ENCODE measurements at places on chromosomes 7 and 10.

DNA sequence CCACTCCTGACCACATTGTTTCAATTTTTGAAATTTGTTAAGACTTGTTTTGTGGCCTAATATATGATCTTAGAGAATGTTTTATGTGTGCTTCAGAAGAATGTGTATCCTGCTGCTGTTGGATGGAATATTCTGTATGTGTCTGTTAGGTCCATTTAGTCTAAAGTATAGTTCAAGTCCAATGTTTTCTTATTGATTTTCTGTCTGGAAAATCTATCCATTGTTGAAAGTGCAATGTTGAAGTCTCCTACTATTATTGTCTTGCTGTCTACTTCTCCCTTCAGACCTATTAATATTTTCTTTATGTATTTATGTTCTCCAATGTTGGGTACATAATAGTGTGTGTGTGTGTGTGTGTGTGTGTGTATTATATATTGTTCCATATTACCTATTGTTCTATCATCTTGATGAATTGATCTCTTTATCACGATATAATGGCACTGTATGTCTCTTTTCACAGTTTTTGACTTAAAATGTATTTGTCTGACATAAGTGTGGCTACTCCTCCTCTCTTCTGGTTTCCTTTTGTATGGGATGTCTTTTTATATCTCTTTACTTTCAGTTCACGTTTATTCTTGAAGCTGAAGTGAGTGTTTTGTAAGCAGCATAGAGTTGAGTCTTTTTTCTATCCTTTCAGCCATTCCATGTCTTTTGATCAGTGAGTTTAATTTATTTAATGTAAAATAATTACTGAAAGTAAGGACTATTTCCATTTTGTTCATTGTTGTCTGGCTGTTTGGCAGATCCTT is 61.3 kb downstream of the AKR1D1 start:
- no peak for DNase-seq

DNA sequence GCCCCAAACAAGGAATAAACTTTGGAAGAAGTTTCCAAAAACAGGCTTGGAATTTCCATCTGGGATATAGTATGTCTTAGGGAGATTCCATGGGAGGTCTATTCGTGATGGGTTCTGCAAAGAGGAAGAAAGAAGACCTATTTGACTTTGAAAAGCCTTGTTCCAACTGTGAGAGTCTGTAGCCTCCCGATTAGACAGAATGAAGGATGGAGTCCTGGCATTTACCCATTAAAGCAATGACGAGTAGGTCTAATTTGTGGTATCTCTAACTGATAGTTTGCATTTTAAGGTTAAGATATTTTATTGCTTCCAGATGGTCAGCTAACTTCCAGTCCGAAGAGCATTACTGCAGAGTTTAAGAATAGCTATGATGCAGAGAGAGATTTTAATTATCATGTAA is 19.5 kb upstream of the GALNT17 start:
- no peak for DNase-seq

DNA sequence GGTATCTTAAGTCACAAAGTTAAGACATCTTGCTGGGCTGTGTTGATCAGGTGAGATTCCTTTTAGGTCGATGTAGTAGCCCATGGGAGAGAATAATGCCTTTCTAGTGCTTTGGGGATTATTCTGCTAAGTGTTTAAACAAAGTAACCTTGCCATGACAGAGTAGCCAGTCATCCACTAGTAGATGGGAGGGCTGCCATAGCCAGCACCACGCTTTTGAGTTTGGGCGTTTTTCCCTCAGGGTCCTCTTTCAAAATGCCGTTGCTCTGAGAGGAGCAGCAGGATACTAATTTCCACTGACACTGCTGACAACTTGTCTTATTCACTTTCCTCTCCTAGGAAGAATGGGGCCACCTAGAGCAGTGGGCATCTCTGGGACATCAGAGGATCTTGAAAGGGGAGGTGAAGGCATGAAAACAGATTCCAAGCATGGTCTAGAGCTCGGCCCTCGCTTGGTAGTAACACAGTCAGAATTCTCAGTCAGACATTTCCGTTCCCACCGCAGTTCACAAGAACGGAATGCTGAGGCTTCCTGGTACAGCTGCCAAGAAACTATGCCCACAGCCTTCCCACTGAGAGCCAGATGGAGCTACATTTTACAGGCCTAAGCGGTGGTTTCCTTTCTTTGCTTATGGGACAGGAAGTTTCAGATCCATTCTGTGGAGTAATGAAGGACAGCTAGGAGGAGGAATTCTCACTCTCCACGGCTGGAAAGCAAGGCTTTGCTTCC is 15.3 kb upstream of the RSU1 start:
- peak; percentile 65 for DNase-seq

DNA sequence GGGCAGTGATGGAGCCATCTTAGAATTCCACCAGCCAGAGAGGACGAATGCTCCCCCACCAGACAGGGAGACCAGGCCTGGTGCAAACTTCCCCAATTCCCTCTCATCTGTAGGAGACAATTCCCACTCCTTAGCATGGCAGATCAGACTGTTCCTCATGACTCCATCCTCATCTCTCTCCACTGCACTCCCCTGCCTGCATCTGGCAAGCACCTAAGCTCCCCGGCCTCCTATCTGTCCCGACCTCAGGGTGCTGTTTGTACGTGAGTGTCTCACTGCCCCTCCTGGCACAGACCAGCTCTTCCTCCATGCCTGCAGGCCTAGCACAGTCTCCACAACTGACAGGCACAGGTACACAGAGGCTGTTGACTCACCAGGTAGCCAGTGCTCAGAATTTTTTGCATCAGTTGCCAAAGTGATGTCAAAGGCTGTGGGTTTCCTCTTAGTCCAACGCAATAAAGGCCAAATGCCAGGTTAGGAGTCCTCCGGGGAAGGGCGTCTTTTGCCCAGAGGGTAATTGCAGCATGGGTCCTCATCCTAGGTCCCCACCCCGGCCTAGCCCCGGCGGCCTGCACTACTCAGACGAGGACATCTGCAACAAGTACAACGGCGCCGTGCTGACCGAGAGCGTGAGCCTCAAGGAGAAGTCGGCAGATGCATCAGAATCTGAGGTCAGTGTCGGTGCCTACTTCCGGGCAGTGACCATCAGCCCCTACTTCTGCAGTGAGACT is 436.8 kb upstream of the FOXK1 start:
- DNase-seq: no peak

DNA sequence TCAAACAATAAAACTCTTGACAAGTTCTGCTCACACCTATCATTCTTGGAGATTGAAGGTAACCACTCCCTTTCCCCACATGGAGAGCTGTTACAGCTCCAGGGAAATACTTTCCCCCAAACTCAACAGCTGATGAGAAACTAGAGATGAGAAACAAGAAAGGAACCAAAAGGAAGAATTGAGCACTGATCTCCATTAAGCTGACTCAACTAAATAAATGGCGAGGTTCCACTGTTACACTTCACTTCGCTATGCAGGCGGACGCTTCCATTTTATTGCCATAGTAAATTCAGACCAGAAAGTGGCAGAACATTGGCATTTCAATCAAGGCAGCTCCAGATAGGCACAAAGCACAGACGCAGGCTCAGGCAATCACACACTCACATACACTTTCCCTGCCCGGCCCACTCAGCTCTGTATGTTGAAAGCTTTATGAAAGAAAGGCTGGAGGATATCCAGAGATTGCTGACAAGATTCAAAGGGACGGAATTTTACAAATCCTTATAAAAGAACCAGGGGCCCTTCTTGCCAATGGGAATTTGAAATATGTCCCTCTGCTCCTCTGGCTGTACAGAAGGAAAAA is 11.5 kb upstream of the YAE1 start:
- no peak for DNase-seq

DNA sequence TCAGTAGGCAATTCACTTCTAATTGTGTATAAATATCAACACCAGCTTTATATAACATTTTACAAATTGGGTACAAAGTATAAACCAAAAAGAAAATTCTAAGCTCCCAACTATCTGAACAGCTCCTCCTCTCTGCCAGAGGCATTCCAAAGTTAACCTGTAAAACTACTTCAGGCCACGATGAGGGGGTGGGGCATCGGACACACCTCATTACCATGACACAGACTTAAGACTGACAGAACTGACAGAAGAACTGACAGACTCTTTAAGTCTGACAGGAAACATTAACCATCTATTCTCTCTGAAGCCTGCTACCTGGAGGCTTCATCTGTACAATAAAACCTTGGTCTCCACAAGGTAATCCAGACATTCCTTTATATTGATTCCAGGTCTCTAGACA is 12.3 kb downstream of the ESYT2 start:
- peak; percentile 89 for DNase-seq

DNA sequence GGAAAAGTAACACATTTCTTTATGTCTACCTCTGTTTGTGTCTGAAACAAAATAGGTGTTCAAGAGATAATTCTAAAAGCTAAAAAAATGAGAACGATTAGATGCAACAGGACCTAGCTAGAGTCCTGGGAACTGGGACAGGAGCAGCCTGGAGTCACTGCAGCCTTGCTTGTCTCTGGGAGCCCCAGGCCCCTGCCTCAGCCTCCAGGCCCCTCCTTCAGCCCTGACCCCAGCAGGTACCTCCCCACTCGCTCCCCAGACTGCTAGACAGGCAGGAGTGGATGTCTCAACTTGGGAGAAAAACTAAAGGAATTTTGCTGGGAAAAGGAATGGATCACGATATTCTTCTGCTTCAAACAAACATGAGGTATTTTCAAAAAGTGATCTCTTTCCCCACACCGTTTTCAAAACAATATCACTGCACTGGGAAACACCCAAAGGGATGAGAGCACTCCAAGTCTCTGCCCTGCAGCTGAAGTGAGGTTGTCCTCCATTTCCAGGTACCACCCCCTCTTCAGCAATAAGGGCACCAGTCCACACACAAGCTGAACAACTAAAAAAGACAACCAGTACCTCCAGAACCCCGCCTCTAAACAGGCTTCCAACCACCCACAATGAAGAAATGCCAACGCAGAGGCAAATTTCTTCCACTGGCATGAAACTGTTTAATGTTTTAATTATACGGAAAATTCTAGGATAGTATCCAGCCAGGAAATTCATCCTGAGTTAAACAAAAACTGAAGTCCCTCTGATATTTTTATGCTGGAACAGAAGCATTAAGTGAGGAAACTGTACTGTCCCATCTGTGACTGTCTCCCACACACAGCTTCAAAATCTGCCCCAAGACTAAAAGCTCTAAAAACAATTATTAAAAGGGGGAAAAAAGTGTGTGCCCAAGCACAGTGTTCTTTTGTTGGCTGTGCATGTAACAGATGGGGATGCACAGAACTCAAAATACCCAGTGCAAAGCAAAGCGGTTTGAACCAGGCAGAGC is 47.2 kb downstream of the XPNPEP1 start:
- no peak for DNase-seq

- DNase-seq: no peak
Observed at GRCh38 chr10:114600057-114600456, 58.0 kb downstream of the ABLIM1 start.

GRCh38 chr10:36182606-36183005 is 540.5 kb upstream of the FZD8 start:
- DNase-seq: no peak

- no peak for DNase-seq
Observed at GRCh38 chr10:51397695-51398094, 301.7 kb downstream of the CSTF2T start.

GRCh38 chr10:73780966-73781365 is 882 bp upstream of the CHCHD1 start:
- DNase-seq: no peak

DNA sequence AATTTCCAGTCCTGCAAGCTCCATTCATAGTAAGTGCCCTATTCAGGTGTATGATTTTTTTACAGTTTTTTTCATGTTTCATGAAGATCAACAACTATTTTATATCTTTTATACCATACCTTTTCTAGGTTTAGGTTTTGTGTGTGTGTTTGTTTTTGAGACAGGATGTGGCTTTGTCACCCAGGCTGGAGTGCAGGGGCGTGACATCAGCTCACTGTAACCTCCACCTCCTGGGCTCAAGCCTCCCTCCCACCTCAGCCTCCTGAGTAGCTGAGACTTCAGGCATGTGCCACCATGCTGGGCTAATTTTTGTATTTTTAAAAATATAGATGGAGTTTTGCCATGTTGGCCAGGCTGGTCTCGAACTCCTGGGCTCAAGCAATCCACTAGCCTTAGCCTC is 35.0 kb downstream of the ARMH3 start:
- no peak for DNase-seq

DNA sequence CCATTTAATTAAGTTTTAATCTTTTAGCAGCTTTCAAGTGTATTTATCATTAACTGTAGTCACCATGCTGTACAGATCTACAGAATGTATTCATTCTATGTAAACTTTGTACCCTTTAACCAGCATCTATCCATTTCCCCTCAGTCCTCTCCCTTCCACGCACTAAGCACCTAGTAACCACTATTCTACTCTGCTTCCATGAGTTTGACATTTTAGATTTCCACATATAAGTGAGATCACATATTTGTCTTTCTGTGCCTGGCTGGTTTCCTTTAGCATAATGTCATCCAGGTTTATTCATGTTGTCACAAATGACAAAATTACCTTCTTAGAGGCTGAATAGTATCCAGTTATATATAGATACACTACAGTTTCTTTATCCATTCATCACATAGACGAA is 79.7 kb downstream of the BTAF1 start:
- no peak for DNase-seq

- DNase-seq: no peak
Observed at GRCh38 chr7:113100121-113100603, 13.5 kb upstream of the GPR85 start.

DNA sequence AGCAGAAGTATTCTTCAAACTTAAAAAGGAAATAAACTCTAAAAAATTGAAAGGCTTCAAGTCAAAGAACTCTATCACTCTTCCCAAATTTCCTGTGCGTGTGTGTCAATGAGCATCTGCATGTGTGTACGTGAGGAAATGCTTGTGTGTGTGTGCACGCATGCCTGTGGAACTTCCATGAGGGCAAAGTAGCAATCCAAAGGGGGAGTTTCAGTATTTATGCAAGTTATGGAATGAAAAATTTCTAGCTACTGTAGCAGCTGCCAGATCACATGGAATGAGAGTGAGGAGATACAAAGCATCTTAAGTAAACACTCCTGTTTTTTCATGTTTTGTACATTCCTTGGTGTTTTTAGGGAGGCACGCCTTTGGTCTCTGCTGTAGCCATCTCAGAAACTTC is 152.6 kb downstream of the RAPGEF5 start:
- DNase-seq: no peak

DNA sequence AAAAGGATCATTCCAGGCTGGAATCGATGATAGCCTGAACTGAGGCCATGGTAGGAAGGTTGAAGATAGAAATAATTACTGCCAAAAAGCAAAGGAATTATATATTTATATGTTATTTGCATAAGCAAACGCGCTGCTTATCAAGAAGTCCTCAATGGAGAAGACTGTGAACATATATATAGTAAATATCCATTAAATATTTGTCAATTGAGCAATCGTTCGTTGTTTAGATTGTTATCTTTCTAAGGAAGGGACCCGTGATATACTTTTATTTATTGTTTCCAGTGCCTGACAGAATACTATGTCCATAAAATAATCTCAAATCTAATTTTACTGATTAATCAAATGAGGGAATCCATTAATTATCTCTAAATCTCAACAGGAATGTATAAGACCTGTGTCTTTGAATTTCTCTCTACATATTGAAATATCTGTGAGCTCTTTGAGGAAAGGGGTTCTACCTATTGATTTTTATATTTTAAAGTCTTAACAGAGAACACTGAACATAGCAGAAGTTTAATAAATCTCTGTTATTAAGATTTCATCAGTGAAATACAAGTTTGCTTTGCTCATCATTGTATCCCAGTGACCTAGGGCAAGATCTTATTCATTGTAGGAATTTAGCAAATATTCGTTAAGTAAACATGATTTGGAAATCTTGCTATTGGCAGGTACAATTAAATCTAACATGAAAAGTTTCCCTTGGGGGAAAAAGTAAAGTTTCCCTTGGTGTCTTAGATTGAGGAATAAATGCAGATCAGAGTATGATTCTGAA is 12.0 kb upstream of the HERC4 start:
- DNase-seq: peak; percentile 14

Measured in HT-29 (cell line).